GM13977 (cell line): ENCODE measurements at places on chromosomes 5 and 9.
A peak's percentile ranks its signal among the peaks of the same experiment; 100 is the strongest.

- DNase-seq = no peak
Observed at GRCh38 chr5:119016125-119016774, 27.9 kb upstream of the DTWD2 start.

DNA sequence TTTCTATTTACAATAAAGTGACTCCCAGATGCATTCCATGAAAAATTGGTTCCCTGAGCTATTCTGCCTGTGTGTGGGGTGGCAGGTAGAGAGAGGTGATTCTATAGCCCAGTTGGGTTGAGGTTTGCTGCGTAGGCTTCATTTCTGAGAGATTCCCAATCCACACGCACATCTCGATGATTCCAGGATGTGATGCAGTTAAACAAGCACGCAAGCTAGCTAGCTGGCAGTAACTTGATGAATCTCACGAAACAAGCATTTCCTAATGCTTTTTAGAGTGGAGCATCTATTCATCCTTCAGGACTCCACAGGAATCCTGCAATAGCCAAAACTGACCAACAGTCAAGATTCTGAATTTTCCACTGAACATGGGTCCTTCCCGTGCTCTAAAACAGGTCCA lies 43.8 kb upstream of the CER1 start:
- DNase-seq = no peak

GRCh38 chr9:23438299-23438907 lies 387.6 kb downstream of the ELAVL2 start:
- DNase-seq = no peak

DNA sequence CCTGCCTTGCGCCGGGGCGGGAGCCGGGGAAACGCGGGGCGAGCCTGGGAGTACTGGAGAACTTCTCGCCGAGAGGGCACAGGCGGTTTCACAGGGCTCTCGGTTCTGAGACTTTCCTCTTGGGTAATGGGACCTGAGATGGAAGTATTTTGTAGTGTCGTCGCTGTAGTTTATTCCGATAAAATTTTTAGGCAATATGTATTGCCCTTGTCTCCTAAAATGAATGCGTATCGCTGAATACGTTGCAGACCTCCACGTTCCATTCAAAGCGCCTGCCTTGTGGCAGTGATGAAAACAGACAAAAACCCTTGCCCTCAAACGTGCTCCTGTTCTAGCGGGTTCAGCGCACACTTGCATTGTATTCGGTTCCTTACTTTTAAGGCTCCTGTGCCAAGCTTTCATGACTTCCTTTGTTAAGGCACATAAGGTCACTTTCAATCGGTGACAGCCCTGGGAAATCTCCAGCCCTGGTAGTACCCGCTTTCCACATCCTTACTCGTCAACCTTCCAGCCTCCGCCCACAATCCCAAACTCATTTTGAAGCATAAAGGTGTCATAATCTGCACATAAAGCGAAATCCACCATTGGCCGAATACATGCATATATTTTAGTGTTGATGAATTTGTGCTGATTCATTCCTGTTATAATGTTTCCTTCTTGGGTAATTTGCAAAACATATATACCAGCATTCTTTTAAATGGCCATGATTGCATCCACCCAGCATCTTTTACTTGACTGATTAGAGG lies 694 bp downstream of the RMI1 start:
- peak; percentile 32 for DNase-seq

DNA sequence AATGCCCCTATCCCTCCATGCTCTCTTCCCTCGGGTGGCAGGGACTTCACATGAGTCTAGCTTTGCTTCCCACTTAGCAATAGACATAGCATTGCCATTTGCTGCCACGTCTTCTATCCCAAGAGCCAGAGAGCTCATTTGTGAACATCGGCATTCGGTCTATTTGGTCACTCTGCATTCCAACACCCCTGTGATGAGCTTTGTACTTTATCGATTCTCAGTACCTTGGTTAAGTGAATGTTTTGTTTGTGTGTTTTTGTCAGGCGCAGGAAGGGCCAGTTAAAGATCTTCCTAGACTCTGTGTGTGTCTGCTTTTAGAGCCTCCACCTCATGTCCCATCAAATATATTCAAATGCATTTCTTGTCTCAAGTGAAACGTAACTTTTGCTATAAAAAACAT lies 141.7 kb downstream of the TARS1 start:
- no peak for DNase-seq

- DNase-seq = no peak
Observed at GRCh38 chr5:158234323-158235158, 375.6 kb upstream of the CLINT1 start.

- no peak for DNase-seq
Observed at GRCh38 chr5:33306758-33307157, 134.0 kb upstream of the TARS1 start.

DNA sequence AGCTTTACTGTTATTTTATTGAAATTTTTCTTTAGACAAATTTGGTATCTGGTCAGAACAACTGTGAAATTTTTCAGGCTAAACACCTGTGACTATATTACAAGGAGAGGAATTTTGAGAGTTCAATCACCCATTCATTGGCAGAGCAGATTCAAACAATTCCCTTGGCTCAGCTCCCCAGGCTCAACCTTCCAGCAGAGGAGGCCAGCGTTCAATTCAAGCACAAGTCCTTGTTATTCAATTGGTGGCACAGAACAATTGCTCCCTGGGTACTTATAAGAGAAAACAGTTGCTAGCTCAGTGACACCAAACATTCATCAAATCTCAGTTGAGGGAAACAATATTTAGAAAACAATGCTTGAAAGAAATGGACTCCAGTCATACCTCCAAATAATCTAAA lies 83.3 kb downstream of the SUSD1 start:
- no peak for DNase-seq

DNA sequence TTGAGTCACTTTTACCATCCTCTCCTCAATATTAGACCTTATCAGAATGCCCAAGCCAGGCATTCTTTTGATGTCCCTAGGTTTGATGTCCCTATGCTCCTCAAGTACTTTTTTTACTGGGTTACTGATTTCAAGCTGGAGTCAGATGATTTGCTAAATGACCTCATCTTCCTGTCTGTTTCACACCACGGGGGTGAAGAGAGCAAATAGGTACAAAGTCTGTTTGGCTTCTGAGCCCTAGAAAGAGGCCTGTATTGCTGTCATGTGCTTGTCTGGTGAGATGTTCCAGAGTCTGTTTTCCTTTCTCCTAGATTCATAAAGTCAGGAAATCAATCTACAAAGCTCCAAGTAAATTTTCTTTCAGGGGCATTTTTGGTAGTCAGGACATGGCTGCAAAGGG lies 12.7 kb upstream of the DAB2 start:
- DNase-seq = no peak

- DNase-seq = peak; percentile 2
Observed at GRCh38 chr9:12425878-12426864, 267.0 kb upstream of the TYRP1 start.
